Keratinocyte (primary cell): ENCODE measurements at places on chromosomes 5 and 9.

GRCh38 chr5:4833104-4833738, 306.9 kb upstream of the ADAMTS16 start:
- no peak overlapping the region for H3K4me3 ChIP-seq
- DNase-seq: no peak
- H3K27ac ChIP-seq: no peak overlapping the region
- H3K36me3 ChIP-seq: no peaks in the 10 kb centered on the region
- H3K27me3 ChIP-seq: no peaks in the 10 kb centered on the region

DNA sequence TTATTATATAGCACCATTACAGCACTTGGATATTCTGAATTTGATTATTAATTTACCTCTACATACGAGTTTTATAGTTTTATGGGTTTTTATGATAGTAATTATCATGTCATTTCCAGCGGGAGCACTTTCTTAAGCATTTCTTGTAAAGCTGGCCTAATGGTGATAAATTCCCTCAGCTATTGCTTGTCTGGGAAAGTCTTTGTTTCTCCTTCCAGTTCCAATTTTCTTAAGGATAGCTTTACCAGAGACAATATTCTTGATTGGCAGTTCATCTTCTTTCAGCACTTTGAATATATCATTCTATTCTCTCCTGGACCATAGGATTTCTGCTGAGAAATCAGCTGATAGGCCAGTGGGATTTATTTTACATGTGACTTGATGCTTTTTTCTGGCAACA, 505.4 kb downstream of the TMEM232 start:
- DNase-seq: no peak
- H3K36me3 ChIP-seq: no peaks in the 10 kb centered on the region
- H3K27me3 ChIP-seq: no peaks in the 10 kb centered on the region
- no peak overlapping the region for H3K27ac ChIP-seq

GRCh38 chr5:6730807-6731206, 17.6 kb downstream of the TENT4A start:
- DNase-seq: no peak
- no peaks in the 10 kb centered on the region for H3K27me3 ChIP-seq
- peaks cover 13% of the 10 kb centered on the region for H3K36me3 ChIP-seq
- no peak overlapping the region for H3K27ac ChIP-seq
- H3K4me1 ChIP-seq: peaks cover 5% of the 10 kb centered on the region
- H3K4me3 ChIP-seq: no peak overlapping the region

DNA sequence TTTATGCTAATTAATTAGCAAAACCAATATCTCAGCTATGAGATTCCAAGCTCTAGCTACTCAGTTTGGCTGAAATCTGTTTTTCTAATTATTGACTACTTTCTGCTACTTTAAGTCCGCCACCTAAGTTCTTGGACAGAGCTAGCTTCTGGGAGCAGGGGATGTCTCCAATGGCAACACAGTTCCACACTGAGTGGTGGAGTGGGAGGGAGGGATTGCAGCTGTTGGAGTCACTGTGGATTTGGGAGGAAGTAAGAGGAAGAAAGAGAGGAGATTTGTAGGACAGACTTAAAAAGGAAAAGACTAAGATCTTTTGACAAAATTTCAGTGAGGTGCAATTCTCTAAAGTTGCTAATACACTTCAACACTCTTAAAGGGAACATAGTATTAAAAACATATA, 450.8 kb downstream of the NFIB start:
- no peak overlapping the region for H3K27ac ChIP-seq
- no peaks in the 10 kb centered on the region for H3K27me3 ChIP-seq
- no peak for DNase-seq
- H3K4me3 ChIP-seq: no peak overlapping the region
- H3K36me3 ChIP-seq: no peaks in the 10 kb centered on the region

DNA sequence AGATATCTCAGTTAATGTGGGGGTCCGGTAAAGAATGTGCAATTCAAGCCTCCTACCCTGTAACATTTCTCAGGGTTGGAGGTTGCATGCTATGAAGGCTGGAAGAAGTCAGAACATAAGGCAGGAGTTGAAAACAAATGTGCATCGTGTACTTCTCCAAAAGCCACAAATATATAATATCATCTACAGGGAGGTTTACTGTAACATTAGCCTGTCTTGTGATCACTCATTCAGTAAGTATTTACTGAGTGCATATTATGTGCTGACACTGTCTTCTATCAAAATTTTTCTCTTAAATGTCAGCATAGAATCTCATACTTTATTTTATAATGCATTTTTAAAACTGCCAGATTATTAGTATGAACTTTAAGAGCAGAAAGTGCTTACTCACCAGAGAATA, 105.6 kb upstream of the ZNF366 start:
- no peaks in the 10 kb centered on the region for H3K36me3 ChIP-seq
- H3K4me1 ChIP-seq: peaks cover 2% of the 10 kb centered on the region
- no peak for DNase-seq

DNA sequence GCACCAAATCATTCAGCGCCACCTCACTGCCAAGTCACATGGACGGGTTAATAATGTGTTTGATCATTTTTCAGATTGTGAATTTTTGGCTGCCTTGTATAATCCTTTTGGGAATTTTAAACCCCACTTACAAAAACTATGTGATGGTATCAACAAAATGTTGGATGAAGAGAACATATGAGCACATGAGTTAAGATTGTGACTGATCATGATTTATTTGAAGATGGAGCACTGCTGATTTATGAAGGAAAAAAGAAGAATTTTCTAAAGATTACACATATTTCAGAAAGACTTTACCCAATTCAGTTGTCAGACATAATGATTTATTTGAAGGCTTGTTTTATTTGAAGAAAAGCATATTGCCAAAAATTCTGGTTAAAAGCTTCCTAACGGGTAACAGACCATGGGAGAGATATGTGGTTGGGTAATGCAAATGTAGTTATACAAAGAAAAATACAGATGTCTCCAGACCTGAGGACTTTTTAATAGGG, 37.4 kb downstream of the TNFAIP8 start:
- DNase-seq: no peak
- H3K27me3 ChIP-seq: no peaks in the 10 kb centered on the region
- peaks cover 22% of the 10 kb centered on the region for H3K4me1 ChIP-seq
- H3K27ac ChIP-seq: no peak overlapping the region
- no peak overlapping the region for H3K4me3 ChIP-seq

- H3K27ac ChIP-seq: no peak overlapping the region
- no peaks in the 10 kb centered on the region for H3K27me3 ChIP-seq
- no peak for DNase-seq
Measured at GRCh38 chr5:120367896-120368634, 96.0 kb upstream of the PRR16 start.

DNA sequence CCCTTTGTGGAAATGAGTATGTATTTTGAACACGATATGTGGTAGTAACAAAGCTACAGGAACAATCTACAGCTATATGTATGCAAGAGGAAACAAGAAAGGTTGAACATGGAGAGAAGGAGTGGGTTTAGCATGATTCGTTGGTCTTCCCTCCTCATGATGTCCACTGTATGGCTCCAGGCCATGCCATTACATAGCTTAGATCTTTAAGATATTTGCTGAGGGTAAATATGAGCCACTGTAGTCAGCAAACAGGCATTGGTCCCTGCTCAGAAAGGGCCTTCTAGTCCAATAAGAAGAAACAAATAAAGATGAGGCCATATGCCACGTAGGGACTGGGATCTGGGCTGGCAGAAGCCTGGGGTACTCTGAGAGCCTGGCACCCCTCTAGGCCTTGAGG, 543.2 kb upstream of the SGCD start:
- DNase-seq: no peak
- H3K4me3 ChIP-seq: no peak overlapping the region
- no peaks in the 10 kb centered on the region for H3K27me3 ChIP-seq

DNA sequence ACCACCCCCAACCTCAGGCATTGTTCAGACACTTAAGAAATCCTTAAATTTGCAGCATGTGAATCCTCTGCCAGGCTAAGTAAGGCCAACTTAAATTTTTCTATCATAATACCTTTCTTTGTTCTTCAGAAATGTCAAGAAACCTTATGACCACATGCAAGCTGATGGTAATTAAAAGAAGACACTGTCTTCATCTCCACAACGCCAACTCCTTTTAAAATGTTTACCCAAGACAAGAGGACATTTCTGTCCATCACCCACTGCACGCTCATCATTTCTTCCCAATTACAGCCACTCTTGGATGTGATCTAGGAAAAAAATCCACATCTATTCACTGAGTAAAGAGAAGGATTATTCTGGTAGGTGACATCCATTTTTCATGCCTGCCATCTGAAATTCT, 6.1 kb upstream of the IFNK start:
- peaks cover 38% of the 10 kb centered on the region for H3K4me1 ChIP-seq

GRCh38 chr9:123591283-123591682, 235.3 kb downstream of the CRB2 start:
- DNase-seq: no peak
- H3K4me1 ChIP-seq: no peaks in the 10 kb centered on the region
- no peaks in the 10 kb centered on the region for H3K27me3 ChIP-seq
- no peak overlapping the region for H3K4me3 ChIP-seq

- peak overlapping the region; percentile 82 for H3K27ac ChIP-seq
- no peaks in the 10 kb centered on the region for H3K27me3 ChIP-seq
- peak overlapping the region; percentile 41 for H3K4me3 ChIP-seq
- H3K4me1 ChIP-seq: peaks cover 68% of the 10 kb centered on the region
Measured at GRCh38 chr5:151570512-151571269, 20.4 kb downstream of the FAT2 start.
